ENCODE measurements at places on chromosomes 4 and X.

GRCh38 chr4:18318682-18319388 lies 297.3 kb upstream of the LCORL start:
- no peak for DNase-seq

DNA sequence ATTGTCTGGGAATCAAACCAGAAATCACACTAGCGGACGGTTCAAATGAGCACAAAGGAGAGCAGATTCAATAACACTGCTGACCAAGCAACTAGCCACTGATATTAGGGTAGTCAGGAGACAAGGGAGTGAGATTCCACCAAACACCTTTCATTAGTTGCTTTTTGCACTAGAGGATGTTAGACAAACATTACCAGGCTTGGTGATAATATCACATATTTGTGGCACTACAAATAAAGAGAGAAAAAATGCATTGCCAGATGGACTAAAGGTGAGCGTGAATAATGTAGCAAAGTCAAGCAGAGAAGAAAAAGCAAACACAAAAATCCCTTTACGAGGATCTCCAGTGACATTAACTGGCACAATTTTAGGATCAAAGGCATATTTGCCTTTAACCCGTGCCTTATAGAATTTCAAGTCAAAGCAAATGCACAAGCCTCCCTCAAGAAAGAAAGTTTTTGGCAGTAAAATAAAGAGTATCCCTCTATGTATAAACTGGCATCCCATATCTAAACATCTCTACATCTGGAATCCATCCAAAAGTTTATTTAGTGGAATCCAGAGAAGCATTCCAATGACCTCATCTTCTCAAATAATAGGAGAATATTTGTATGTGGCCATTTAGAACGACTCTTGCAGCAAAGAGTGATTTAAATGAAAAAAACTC lies 290.9 kb downstream of the KCTD8 start:
- DNase-seq, result no peak

DNA sequence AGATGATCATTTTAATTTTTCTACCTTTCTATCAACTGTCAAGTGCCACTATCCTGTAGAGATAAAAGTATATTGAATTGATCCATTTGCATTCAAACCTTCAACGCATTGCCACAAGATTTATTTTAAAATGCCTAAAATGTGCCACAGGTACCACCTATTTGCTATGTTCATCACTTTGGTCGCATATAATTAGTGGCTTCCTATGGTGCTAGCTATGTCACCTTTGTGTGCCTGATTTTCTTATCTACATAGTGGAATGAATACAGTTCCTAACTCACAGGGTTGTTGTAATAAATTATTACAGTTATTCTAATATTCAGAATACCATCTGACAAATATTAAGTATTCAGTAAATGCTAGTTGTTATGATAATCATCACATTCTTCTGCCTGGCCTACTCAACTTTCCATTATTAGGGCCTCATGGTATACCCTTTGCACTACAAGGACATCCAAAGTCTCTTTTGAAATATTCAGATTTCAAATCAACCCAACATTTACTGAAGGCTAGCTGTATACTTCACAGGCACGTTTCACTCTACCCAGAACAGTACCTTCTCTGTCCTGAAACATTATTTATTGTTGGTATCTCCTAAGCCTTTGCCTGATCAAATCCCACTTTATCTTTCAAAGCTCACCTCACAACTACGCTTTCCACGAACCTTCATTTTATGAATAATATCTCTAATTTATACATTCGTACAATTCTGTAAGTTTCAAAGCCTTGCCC lies 62.4 kb downstream of the ANXA10 start:
- no peak for DNase-seq

GRCh38 chr4:31784558-31784957 lies 1064.4 kb downstream of the PCDH7 start:
- no peak for DNase-seq

DNA sequence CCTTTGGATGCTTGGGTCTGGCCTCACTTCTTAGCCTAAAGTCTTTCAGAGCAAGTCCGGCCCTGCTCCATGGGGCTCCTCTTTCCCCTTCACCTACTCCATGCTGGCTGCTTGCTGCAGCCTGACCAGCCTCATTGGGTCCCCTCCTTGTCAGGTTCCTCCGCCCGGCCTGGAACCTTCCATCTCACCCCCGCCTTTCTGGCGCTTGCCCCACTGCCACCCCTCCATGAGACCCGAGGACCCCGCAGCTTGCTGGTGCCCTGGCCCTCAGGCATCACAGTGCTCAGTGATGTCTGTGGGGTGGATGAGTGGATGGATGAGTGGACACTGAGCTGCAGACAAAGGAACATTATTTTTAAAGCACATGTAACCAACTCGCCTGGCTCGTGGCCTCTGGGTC lies 24.7 kb downstream of the SORCS2 start:
- no peak for DNase-seq

DNA sequence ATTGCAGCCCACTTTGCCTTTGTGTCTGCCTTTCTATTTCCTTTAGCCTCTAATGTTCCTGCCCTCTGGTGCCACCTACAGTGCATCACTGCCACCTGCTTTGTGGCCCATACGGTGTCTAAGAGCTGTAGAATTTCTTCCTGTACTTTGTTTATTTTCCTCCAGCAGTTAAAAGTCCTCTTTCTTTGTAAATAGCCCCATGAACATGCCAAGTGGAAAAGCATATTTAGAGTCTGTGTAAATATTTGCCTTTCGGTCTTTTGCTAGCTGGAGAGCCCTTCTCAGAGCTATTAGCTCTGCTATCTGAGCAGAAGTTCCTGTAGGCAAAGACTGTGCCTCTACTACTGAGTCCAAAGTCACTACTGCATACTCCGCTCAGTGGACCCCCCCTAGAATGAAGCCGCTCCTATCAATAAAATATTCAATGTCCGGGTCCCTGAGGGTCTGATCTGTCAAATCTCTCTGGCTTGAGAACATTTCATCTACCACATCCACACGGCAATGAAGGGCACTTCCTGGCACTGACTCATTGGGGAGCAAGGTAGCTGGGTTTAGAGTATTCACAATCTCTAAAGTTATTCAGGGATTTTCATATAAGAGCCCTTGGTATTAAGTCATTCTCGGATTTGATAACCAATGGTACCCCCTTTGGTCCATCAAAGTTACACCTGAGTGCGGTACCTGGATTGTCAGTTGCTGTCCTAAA lies 36.3 kb downstream of the SULT1E1 start:
- peak; percentile 52 for DNase-seq

GRCh38 chr4:56414135-56414670 lies 21.2 kb downstream of the PPAT start:
- DNase-seq, result no peak

- DNase-seq, result no peak
These were observed 532.7 kb downstream of the GRXCR1 start for GRCh38 chr4:43425206-43425605.

- no peak for DNase-seq
These were observed 40.5 kb downstream of the FABP2 start for GRCh38 chr4:119281393-119281792.

GRCh38 chr4:148344352-148344751 lies 97.9 kb downstream of the NR3C2 start:
- DNase-seq, result no peak

DNA sequence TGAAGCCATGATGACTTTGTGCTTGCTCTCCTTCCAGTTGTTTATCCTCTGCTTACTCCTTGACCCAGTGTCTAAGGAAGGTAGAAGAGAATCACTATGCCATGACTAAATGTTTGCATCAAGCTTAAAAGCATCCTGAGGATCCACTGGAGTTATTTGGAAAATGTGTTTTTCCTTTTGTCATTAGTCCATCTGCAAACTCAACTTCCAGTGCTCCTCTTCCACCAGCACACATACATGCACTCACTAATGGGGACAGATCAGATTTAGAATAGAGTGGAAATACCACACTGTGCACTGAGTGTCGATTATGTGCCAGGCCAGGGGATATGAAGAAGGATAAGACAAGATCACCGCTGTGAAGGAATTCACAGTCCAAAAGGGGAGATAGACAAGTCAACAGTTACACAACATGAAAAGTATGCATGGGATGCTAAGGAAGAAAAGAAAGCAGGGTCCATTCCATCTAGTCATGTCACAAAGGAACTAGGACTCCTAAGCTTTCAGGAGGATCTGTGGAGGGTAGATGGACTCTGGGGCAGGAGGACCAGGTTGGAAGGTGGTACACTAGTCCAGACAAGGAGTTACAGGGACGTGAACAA lies 1.9 kb downstream of the OCIAD2 start:
- DNase-seq, result no peak

GRCh38 chrX:34770511-34770910 lies 113.4 kb upstream of the TMEM47 start:
- DNase-seq, result no peak

- no peak for DNase-seq
These were observed 7.0 kb downstream of the RPL36A start for GRCh38 chrX:101397779-101398178.

- DNase-seq, result no peak
These were observed 222.5 kb upstream of the RPL34 start for GRCh38 chr4:108397850-108398249.

DNA sequence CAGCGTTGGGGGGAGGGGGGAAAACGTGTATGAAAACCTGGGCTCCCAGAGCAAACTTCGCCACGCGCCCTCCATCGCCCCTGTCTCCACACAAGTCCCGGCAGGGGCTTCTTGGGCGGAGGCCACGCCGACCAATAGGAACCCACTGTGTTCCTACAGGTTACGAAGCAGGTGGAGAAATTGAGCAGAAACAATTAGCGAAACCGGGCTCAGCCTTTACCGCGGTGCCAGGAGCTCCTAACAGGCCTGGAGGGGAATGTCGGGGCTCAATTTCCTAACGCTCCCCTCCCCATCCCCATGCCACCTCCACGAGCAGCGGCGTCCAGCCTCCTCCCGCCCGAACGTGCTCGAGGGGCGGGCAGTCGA lies 589 bp upstream of the KIT start:
- DNase-seq, result no peak

DNA sequence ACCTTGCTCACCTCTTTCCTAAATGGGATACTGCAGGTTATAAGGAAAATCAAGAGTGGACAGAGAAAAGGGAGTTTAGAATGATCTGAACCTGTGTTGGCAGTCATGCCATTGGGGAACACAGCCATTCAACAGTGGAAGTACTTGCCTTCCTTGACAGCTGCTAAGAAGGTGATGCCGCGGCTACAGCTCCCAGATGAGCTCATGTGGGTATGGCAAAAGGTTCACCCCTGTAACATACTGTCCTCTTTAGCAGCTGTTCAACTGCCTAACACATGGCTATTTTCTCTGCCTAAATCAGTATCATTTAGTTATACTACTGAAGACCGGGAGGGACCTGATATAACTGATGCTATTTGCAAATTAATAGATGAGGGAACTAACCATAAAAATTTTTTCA lies 76.8 kb downstream of the DCHS2 start:
- no peak for DNase-seq

DNA sequence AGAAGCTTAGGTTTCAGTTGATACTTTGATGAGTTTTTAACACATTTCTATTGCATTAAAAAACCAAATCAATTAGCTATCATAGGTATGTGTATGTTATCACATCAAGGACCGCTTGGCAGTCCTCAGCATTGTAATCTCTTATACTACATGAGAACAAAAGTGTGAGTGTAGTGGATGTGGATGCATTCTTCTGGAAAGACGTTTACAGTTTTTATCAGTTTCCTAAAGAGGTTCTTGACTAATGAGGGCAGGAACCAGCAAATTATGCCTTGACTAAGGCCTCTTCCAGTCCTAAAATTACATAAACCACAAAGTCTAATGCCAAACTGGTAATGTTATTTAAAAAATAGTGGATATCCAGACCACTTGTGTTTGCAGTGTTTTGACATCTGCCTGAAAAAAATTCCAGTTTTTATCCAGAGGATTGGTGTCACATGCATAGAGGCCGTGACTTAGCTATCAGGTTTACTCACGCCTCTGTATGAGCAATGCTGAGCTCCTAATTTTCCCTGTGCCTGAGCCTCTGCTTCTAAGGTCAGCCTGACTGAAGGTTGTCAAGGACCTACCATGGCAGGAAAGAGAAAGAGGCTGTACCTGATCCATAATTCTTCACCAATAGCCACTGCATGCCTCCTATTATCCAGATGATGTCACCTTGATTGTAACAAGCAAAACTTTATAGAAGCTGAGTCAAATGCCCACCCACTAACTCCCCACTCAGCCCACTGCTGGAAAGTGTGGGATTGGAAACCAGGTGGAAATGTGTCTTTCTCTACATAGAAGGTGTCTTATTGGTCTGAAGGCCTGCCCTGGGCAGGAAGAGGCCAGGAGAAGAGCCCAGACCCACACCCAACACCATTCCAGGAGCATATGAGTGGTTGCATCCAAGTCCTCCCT lies 68.7 kb downstream of the ENPP6 start:
- no peak for DNase-seq

DNA sequence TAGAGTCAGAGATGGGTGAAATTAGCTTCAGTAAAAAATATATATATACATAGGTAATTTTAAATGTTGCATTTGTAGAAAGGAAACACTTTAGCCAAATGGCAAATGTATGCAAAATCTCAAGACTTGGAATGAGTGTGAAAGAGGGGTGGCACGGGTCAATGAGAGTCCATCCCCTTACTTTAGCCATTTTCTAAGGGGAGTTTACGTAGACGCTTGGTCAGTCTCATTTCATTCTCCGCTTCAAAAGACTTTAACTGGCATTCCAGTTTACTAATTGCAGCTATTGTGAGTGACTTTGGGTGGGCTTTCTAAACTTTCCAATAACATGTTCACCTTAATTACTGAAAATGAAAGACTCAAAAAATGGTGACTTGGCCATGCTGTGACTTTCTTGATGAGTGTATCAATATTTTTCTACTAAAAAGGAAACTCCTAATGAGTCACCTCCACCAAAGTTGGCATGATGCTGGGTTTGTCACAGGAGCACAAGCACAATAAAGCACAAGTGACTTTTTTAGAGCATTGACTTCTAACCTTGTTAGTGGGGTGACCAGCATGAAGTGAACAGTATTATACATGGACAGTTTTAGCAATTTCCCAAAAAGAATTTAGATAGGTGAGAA lies 356.0 kb upstream of the RASGEF1B start:
- DNase-seq, result no peak

GRCh38 chr4:92303621-92304027 lies at the start of gene GRID2:
TSS of gene GRID2 (plus strand) at chr4:92303966.
- peak; percentile 67 for DNase-seq

DNA sequence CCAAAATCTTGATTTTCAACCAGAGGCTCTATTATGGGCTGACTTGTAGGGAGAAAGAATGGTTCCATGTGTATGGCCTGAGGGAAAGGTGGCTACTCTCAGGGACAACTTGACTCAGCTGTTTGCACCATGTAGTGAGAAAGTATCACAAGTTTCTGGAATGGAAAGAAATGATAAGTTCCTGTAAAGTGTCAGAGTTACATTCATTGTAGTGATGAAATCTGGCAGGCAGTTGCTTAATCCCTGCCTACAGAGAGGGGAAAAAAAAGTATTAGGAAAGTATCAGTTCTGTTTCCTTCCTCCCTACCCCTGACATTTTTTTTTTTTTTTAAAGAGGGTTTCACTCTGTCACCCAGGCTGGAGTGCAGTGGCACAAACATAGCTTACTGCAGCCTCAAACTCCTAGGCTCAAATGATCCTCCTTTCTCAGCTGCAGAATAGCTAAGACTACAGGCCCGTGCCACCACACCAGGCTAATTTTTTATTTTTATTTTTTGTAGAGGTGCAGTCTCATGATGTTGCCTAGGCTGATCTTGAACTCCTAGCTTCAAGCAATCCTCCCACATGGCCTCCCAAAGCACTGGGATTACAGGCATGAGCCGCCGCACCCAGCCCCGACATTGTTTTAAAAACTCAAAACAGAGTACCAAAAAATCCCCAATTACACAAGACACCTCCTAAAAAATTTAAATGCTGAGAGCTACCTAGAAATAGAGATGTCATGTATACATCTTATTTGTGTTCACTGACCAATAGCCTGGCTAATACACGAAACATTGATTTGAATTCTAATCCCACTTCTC lies 4.8 kb upstream of the FBXL5 start:
- DNase-seq, result no peak
